C1 segment of cervical spinal cord (tissue), 14 donors: ENCODE measurements at places on chromosomes 3 and 15.

GRCh38 chr3:109132801-109133473 lies 3.6 kb upstream of the C3orf85 start:
- DNase-seq: no peak

DNA sequence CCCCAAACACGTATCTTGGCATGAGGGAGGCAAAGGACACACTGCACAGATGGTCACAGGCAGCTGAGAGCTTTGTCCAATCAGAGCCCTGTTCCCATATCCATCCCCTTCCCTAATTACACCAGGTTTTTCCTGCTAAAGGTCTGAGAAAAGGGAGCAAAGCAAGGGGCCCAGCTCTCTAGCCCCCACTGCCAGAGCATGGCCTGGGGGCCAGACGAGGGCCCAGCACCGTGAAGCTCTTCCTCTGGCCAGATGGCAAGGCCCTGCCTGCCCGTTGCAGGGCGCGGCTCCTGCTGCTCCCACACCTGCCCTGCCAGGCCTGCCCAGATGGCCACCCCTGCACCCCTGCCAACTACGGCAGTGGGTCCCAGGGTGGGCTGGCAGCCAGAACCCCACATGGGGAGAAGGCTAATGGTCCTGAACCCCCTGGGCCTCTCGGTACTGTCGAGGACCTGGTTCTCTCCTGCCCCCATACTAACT lies 3.2 kb downstream of the SHF start:
- no peak for DNase-seq

- peak; percentile 12 for DNase-seq
These were observed 5.2 kb downstream of the GNAI2 start for GRCh38 chr3:50241163-50241562.

DNA sequence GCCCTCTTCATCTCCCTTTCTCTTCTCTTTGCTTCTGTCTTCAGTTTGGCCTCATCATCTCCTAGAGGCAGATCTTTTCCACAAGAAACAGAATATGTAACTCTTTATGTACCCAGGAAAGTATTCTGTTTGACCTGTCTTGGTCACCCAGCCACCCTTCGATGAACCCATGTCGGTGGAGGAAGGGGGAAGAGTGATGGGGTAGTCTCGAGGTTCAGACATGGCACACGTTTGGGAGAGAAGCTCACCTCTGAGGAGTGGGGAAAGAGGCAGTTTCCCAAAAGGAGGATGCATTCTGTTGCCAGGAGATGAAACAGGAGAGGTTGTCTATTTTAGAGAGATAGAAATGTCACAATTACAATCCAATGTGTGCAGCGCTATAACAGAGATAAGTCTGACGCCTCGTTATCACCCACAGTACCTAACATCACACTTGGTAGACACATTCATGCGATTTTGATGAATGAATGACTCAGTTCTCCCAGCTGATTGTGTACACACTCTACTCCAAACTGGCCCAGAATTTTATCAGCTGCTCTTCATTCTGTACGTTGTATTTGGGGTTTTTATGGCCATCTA lies 722 bp upstream of the CCDC50 start:
- DNase-seq: peak; percentile 27

- no peak for DNase-seq
These were observed 25.4 kb downstream of the RUVBL1 start for GRCh38 chr3:128098234-128098633.

GRCh38 chr3:99648101-99648500 lies 9.7 kb downstream of the COL8A1 start:
- no peak for DNase-seq

DNA sequence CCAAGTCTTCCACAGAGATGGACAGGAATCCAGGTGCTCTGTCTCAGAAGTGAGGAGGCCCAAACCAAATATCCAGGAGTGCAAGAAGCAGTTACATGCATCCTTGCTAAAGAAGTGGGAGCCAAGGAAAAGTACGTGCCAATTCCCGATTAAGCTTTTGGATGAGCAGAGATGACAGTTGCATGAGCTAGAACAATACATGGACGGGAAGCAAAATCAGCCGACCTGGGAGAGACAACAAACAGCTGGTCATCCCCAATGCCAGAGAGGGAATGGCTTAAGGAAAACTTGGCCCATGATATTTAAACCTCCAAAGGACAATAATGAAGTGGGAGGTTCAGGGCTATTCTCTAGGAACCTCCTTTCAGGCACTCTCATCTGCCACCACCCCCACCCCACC lies 86.0 kb upstream of the ABHD17C start:
- no peak for DNase-seq

GRCh38 chr3:17686613-17687012 lies 55.8 kb downstream of the TBC1D5 start:
- DNase-seq: no peak

GRCh38 chr3:88725440-88726165 lies 381.8 kb upstream of the EPHA3 start:
- DNase-seq: no peak

GRCh38 chr15:96307856-96308394 lies 22.6 kb upstream of the NR2F2 start:
- DNase-seq: no peak

GRCh38 chr3:10558736-10559135 lies 53.4 kb upstream of the ATP2B2 start:
- DNase-seq: no peak

DNA sequence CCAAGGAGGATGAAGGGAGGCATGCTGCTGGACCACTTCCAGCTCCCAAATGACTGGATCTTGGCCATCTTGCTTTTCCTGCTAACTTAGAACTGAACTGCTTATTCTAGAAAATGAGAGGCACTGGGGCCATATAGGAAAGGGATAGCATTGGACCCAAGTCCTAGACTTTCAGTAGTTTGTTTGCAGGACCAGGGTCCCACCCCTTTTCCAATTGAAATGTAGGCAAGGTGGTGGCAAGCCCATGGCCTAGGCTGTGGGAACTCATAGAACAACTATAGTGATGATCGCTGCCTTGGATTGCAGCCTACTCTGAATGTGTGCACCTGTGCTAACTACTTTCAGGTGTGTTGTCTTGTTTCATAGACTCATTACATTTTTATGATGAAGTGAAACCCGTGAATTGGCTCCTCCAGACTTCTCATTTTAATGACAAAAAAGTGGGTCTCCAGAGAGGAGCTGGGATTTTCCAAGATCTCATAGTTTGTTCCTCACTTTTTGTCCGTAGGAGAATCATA lies 50.3 kb downstream of the TGFBR2 start:
- no peak for DNase-seq

GRCh38 chr3:150104564-150104963 lies 133.9 kb upstream of the PFN2 start:
- no peak for DNase-seq

DNA sequence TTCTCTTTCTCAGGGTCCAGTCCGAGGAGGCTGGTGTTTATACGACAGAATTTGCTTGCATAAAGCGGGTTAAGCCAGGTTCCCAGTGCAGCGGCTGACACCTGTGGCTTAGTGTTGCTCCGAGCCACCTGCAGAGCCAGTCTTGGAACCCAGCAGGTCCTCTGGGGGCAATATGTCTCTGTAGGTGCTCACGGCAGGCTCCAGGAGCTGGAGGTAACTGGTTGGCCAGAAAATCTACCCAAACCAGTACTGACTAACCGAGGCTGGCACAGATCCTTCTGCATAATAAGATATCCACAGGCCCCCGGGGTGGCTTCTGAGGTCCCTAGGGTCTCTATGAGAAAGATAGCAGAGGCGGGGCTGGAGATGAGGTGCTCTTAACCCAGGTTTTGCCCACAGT lies 3.2 kb downstream of the MGLL start:
- DNase-seq: no peak

DNA sequence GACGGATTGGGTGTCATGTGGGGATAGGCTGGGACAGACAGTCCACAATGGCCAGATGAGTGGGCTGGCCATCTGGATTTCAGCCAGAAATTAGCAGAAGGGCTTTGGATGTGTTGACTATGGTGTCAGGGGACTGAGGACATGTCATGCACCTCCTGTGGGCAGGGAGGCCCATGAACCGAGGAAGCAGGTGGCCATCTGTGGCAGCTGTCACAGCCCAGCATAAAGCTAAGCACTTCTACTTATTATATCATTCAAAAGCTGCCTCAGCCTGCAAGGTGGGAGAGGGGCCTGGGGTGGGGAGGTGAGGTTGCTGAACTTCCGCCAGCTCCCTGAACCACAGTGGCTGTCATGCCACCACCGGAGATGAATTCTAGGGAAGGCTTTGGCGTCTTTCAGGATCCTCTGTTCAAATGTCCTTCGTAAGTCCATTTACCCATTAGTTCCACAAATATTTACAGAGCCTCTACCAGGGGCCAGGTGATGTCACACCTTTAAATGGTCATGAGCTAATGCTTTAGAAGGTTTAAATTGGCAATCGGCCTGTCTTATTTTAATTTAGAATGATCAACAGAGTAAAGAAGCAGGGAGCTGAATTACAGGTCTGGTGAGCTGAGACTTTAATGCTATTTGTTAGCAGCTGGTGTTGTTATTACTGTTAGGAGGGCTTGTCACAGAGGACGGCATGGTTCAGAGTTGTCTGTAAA lies 23.6 kb upstream of the CAV3 start:
- DNase-seq: no peak

- DNase-seq: no peak
These were observed 864.4 kb upstream of the CFAP20DC start for GRCh38 chr3:59914251-59914650.

DNA sequence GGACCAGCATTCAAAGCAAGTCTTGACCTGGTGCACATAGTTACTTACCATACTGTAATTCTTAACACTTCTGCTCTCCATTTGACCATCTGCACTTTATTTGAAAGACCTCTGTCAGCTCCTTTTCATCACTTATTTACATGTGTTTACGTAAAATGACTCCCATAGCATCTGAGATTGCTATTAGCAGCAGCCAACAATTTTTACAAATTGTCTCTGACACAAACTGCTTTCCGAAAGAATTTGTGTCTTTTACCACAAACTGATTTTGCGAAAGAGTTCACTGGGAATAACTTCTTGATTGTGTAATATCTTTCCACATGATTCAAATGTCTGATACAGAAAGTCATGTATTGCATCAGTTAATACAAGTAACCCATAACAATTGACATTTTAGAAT lies 144.1 kb upstream of the PEX5L start:
- DNase-seq: no peak

GRCh38 chr3:6612034-6612616 lies 248.8 kb upstream of the GRM7 start:
- DNase-seq: no peak

DNA sequence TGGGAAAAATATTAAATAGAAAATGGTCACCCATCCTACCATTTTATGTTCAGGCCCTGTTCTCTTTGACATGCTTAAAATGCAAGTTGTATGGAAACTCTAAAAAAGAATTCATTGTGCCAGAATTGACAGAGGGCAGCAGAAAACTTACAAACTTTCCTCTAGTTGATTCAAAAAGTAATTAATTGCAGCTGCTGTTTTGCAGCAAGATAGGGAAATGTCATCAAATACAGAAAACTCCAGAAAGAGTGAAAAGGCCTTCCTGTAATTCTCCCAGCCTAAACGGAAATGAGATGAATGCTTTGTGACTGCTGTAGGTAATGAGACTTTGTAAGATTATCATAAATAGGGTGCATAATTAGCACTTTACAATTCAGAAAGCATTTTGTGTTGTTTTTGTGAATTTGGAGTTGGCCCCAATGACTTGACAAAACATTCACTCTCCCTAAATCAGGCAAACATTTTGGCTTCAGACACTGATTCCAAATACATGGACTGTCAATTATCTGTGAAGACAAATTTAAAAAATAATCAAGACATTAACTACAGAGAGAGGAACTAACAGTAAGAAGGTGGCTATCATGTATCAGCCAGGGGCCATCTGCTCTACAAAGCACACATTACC lies 861.8 kb downstream of the SQOR start:
- DNase-seq: no peak

GRCh38 chr3:30719536-30719935 lies 113.1 kb downstream of the TGFBR2 start:
- no peak for DNase-seq

DNA sequence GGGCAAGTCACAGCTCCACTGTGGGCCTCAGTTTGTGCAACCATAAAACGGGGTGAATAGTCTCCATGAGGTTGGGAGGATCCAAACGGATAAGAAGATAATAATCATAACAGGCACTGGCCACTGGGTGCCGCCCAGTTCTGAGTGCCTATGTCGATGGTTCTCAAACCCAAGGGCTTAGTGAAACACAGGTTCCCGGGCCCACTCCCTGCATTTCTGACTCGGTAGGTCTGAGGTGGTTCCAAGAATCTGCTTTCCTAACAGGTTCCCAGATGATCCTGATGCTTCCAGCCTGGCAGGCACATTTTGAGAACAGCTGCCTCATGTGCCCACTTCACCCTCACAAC lies 21.2 kb downstream of the ALS2CL start:
- DNase-seq: no peak
